Subcutaneous preadipocyte (primary cell): ENCODE measurements at places on chromosomes 1 and 21. TPM values are rescaled to one million over a fixed set of nuclear protein-coding genes. Genes with fewer than 3 reads are reported as not detected.

HSPA6 gene
- under 0.01 and 0.20 TPM in 2 replicates for total RNA-seq

FAM72A gene
- total RNA-seq: 2.2 and 4.3 TPM in 2 replicates

RGS18 gene
- total RNA-seq: not detected in 2 replicates

NHLH2 gene
- not detected in 2 replicates for total RNA-seq

PRKAA2 gene
- total RNA-seq: 0.73 and 2.0 TPM in 2 replicates

PALMD gene
- 0.20 and 0.37 TPM in 2 replicates for total RNA-seq

MNDA gene
- not detected in 2 replicates for total RNA-seq

WDR64 gene
- total RNA-seq: not detected in 2 replicates

NR1I3 gene
- total RNA-seq: not detected in 2 replicates

DYRK3 gene
- 26.5 and 30.5 TPM in 2 replicates for total RNA-seq

TRIM46 gene
- 2.9 and 3.3 TPM in 2 replicates for total RNA-seq
